NCI-H2081 (cell line): ENCODE measurements at places on chromosomes 5 and 9.

DNA sequence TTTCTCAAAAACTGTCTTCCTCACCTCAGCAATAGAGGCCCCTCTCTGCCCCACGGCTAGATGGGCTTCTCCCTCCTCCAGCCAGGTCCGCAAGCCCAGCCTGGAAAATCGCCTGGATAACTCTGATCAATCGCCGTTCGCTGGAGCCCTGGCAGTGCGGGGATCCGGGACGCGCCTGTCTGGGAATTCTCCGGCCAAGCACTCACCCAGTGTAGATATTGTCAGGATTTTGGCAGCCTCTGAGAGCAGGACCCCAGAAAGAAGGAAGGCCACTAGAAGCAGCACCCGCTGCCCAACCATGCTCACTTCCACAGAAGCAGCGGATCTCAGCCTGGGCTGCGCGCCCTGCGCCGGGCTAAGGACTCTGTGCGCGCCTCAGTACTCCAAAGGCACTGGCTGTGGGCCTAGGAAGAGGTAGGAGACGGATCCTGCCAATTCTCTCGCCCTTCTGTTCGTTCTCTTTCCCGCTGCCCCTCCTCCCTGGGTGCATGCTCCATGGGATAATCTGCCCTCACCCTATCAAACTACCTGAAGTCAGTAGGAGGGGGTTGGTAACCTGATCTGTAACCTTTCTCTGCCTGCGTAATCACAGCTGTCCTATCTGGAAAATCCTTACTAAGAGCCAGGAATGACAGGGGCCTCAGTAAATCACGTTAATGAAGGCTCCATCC, at the start of gene UGT3A1:
Gene UGT3A1, minus strand, starts transcription at position 450 of the 671 bp plus-strand sequence. Its CDS starts 150 bp downstream, at position 300.
- no peak for DNase-seq

DNA sequence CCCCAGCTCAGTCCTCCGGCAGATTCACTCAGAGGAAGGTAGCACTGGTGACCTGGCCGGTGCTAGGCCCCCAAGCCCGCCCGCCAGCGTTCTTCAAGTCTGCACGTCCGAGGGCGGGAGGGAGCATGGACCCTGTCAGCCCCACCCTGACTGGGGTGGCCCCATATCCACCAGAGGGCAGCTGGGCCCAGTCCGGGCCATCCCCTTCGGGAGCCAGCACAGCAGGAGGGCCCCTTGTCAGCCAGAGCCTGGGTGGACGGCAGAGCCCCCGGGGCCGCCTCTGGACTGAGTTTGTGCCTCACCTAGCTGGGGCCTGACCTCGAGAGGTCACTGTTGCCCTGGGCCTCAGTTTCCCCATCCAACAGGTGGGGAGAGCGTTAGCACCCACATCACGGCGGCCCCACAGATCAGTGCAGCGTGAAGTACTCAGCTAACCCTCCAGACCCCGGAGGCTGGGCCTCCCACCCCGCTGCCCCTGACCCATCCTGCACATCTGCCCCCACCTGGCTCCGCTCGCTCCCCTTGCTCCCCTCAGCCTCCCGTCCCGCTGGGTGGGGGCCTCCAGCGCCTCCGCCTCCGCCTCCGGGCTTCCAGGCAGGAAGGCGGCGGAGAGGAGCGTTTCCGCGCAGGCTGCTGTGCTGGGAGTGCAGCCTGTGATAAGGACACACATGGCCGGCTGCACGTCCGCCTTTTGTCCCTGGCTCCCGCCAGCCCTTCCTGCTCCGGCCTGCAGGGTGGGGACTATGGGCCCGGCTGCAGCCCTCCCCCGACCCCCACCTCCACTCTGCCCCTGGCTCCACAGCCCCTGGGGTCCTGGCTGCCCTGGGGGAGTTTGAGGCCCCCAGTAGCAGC, 16.6 kb upstream of the EGFL7 start:
- no peak for DNase-seq

DNA sequence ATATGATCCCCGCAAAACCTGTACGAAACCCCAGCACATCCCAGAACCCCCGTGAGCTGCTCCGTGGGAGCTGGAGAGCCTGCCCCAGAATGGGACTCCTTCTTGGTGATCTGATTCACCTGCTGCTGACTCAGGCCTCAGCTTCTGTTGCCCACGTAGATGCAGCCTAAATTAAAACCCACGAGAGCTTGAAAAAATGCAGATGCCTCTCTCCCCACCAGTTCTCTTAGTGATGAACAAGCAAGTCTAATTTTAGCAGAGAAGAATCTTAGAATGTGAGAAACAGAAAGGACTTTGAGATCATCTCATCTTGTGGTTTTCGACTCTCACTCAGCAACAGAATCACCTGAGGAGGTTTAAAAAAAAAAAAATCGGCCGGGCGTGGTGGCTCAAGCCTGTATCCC, 57.6 kb downstream of the TMOD1 start:
- DNase-seq = no peak

DNA sequence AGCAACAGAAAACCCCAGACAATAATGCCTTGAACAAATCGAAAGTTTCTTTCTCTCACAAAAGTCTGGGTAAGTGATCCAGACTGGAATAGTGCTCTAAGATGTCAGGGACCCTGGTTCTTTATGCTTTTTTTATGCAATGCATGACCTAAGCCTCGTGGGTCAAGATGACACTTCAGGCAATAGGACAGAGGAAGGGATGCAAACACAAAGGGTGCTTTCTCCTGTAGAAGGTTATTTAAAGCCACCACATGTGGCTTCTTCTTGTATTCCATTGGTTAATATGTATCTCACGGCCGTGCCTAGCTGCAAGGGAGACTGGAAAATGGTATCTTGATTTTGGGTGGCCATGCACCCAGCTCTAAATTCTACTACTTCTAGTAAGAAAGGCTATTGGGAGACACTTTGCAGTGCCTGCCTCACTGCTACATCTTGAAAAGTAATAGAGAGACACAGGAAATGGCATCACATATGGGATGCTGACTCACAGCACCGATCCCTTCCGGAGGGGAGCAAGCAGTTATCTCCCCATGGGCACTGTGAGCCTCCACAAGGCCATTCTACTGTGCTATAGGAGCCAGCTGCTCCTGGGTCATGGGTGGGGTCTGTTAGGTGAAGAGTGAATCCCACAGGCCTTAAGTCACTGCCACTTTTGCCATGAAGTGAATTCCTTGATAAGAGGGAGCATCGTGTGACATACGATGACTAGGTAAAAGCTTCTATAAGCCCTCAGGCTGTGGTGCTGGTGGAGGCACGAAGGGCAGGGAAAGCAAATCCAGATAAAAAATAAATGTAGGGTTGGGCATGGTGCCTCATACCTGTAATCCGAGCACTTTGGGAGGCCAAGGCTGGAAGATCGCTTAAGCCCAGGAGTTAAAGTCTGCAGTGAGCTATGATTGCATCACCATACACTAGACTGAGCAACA, 32.5 kb upstream of the RAB14 start:
- DNase-seq = no peak

- no peak for DNase-seq
Measured at GRCh38 chr5:140821375-140822280, at the start of gene PCDHA5. TSS of gene PCDHA5 (plus strand) at chr5:140821613.

GRCh38 chr5:39074017-39074814, at the start of gene RICTOR:
TSS of gene RICTOR (minus strand) at chr5:39074399. CDS start at chr5:39074377, 22 bp downstream.
- DNase-seq = peak; percentile 95

DNA sequence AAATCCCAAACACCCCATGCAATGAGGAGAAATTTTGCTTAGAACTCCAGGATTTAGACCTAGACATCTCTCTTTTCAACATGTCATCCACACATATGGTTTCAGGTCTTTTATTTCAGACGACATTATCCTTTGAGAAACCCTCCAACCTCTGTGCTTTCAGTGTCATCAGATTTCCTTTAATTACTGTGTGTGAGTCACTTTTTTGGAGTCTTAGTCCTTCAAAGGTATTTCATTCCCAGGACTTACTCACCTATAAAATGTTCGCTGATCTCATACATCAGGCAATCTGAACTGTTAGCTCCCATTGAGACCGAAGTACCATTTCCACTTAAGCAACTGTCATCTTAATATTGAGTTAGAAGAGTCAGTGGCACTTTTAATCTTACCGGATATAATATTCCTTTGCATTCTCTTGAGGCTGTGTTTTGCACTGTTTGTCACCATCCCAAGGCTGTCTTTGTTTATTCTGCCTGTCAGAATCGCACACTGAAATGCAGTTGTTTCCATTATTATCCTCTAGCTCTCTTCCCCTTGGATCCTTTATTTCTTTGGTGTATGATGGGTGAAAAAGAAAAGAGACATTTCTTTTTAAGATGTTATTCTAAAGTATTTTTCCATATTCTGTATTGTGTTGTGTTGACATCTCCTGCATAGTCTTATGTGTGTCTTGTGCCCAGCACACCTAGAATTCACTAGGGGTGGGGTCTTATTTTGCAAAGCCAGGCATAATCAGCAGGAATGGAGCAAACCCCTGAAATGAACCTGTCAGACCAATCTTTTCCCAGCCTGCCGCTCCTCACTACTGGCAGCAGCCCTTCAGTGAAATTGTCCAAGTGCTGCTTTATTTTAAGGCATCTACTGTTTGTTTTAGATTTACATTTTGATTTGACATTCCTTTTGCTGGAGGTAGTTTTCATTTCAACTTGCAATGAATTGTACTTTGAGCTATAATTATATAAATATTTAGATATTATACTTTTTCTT, 155.4 kb downstream of the PAM start:
- DNase-seq = no peak

DNA sequence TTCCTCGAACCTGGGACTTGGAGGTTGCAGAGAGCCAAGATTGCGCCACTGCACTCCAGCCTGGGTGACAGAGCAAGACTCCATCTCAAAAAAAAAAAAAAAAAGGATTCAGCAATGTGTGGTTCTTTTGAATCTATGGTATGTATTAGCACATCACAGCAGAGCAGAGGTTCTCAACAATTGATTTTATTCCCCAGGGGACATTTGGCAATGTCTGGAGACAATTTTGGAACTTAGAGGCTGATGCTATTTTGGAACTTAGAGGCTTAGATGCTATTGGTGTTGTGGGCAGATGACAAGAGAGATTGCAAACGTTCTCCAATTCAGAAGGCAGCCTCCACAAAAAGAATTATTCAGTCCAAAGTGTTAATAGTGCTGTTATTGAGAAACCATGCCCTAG, 115.2 kb downstream of the TMC1 start:
- no peak for DNase-seq

DNA sequence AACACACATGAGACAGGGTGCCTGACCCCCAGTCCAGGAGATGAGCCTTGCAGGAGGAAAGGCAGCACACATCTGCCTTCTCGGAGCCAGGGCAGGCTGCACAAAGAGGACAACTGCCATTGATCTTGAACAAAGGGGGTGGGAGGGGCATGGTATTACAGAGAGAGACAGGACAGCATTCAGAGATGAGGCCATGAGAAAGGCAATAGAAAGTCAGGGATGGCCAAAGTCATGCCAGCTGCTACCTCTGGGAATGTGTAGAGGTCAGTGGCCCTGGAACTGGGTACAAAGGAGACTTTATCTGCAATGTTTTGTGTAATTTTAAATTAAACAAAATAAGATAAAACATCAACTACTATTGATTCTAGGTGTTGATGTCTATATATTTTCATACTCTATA, 43.2 kb downstream of the WDR36 start:
- no peak for DNase-seq

DNA sequence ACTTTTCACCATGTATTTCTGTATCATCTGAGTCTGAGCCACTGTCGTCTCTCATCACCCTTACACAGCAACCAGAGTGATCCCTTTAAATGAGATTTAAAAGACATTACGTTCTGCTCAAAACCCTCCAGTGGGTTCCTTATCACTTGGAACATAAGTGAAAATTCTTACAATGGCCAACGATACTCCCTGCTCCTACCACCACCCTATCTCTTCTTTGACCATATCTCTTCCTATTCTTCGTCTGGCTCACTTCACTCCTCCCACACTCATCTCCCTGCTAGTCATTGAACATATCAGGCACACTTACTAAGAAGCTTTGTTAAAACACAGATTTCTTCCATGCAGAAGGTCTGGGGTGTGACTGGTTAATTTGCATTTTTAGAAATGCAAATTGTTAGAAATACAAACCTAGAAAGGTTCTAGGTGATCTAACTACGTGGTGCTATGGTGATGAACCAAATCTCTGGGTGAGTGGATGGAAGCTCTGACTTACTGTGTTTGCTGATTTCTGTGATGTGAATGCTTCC, 166.6 kb upstream of the CD180 start:
- no peak for DNase-seq

DNA sequence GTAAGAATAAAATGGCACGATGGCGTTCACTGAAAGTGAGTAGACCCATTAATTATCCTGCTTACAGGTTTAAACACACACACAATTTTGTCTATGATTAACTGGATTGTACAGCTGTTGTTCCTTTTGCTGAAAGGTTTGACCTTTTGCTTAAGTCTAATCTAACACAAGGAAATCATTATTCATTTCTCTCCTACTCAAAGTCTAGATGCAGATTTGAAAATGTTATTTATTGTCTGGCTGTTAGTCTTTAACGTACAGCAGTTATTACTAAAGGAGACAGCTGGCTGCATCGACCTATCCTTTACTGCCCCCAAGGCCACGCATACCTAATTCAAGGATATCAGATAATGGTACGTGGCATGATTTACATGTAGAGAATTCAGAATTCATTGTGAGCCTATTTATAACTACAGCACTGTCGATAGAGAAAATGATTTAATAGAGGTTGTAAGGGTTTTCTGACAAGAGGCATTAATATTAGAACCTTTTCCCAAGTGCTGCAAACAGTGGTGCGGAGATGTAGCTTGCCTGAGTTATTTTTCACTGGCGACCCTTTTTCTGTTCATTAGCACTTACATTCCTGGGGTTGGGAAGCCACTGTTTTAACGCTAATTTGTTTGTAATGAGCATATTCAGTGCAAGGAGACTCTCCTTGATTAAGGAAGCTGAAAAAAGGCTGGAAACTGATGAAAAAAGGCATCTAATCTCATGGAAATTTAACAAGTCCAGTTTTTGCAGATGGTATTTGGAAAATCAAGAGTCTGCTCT, 368.4 kb upstream of the GRAMD2B start:
- peak; percentile 72 for DNase-seq

GRCh38 chr5:51379331-51379700, 3.9 kb upstream of the ISL1 start:
- DNase-seq = no peak

DNA sequence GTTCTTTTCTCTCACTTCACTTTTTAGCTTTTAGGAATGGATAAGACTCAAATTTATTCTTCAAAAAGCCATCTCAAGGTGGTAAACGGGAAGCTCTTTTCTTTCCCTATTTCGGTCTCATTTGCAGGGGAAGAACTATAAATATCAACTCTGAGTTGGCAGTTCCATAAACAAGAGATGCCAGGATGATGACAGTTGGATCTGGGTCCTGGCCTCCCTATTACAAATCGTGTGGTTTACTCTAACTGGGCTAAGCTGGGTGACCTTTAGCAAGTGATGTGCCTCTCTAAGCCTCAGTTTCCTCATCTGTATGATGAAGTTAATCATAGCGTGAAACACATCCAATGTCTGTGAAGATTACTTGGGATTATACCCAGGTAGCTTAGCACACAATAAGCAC, 44.2 kb downstream of the TLE4 start:
- DNase-seq = no peak
